ENCODE measurements at places on chromosomes 1 and 21.
A peak's percentile ranks its signal among the peaks of the same experiment; 100 is the strongest.

DNA sequence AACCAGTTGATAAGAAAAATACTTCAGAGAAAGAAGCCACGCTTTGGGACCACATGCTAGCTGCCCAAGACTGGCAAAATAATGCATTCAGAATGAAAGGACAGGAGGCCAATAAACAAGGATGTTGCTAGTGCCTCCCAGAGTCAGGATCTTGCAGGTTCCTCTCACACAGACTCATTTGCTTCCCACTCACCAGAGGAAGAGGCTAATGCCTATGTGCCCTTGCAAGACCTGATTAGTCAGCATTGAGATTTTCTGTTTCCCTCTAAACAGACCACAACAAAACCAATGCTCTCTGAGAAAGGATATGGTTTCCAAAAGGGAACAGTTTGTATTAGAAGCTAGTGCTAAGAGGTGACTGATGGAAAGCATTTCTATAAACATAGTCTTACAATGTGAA lies 85.7 kb downstream of the NRDC start:
- peak; percentile 93 for DNase-seq

DNA sequence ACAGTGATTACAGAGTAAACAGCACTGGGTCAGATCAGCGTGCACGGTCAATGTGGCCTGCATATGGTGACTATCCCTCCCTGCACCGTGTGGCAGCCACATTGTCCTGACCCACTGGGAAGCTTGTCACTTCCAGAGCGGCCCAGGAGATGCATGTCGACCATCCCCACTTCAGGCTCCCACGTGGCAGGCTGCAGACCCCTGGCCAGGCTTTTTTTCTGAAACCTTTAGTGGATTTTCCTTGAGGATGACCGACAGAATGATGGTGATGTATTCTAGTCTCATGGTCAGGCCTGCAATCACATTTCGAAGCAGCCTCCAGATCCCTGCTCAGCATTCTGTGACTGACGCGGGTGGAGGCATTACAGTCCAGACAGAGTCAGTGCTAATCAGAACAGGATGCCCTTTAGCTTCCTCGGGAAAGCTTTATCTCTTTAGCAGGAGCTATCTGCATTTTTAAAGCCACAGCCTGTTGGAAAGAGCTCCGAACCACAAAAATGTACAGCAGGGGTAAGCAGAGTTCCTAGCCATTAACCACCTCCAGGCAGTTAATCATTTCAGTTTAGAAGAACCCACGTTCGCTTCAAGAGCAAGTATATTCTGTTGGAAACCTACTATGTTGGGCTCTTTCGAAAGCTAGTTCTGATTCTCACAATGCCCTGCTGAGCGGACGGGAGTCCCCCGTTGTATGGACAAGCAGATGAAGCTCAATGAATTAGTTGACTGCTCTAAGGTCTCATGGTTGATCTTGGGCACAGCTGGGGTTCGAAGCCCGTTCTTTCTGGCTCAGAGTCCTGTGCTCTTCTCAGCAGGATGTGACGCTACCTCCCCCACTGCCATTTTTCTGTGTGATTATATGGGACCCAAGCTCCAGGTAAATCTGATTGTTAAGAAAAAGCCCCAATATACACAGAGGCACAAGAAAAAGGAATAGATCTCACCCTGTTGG lies 56.5 kb downstream of the IRF2BP2 start:
- DNase-seq, result peak; percentile 90

- no peak for DNase-seq
Observed at GRCh38 chr21:16667395-16667794, 845.4 kb upstream of the CXADR start.

GRCh38 chr1:101026430-101026788 lies 825 bp upstream of the DPH5 start:
- no peak for DNase-seq

GRCh38 chr1:47547753-47548573 lies 110.1 kb downstream of the FOXD2 start:
- DNase-seq, result peak; percentile 49

GRCh38 chr1:208164609-208165008 lies 79.6 kb downstream of the PLXNA2 start:
- DNase-seq, result no peak

DNA sequence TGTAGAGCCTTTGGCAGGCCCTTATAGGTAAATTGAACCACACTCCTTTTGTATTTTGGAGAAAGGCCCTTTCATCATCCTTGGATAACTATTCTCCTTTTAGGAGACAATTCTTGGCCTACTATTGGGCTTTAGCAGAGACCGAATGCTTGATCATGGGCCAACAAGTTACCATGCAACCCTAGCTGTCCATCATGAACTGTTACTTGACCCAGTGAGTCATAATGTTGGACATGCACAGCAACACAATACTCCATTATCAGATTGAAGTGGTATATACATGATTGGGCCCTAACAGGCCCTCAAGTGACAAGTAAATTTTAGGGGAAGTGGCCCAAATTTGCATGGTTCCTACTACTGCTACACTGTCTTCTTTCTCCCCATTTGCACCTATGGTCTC lies 84.4 kb downstream of the CATSPERE start:
- DNase-seq, result peak; percentile 44

DNA sequence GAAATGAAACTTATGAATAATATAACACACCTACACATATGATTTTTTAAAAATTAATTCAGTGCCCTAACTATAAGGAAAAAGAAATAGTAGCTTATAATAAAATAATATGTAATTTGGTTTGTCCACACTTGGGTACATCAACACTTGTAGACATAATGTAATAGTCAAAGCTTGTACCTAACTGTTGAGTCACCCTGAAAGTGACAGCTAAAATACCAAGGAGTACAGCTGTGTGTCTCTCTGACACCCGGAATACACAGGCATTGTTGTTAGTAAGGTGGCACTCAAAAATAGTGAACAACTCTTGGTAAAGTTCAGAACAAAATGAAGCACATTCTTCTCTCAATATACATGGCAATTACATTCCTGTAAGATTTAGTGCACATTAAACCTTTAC lies 243.4 kb downstream of the TRABD2B start:
- DNase-seq, result no peak

- DNase-seq, result peak; percentile 10
Observed at GRCh38 chr1:82226186-82226505, 425.4 kb downstream of the ADGRL2 start.

DNA sequence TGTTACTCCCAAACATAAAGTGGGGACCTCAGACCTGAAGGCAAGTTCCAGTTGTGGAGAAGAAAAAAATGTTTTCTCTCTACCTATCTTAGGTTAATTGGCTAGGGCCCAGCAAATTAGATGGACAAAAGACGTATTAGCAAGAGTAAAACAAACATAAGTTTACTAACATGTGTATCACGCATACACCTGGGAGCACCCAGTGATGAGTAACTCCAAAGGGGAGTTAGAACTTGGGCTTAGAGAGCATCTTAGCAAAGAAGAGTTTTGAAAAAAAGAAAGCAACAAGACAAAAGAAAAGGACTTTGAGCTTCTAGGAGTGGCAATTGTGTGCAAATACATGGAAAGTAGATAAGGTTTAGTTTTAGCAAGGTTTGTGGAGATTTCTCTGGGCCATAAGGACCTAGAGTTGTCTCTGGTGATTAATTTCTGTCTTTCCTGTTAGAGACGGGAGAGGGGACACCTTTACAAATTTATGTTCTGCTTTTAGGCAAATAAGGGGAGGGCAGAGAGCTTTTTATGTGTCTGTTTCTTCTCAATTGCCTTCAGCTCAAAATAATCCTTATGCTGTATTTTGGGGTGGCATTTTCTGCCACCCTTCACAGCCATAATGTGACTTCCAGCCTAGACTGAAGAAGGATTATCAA lies 76.7 kb upstream of the PTGFRN start:
- DNase-seq, result no peak

- no peak for DNase-seq
Observed at GRCh38 chr1:25033828-25034705, 104.0 kb upstream of the RUNX3 start.

DNA sequence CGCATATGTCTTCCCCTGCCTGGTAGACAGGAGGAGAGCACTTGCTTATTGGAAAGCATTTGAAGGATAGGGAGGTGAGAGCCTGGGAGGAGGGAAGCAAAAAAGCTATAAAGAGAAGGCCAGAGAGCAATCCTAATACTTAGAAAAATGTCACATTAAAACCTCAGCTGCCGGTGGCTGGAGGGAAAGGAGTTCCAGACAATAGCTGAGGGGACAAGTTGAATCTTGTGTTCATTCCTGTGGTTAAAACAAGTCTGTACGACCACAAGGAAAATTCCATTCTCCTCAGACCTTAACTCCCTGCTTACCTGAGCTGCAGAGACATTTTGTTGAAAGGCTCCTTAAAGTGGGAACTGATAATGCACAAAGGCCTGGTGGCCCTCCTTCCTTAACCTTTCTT lies 218.8 kb upstream of the CAMK1G start:
- DNase-seq, result no peak

DNA sequence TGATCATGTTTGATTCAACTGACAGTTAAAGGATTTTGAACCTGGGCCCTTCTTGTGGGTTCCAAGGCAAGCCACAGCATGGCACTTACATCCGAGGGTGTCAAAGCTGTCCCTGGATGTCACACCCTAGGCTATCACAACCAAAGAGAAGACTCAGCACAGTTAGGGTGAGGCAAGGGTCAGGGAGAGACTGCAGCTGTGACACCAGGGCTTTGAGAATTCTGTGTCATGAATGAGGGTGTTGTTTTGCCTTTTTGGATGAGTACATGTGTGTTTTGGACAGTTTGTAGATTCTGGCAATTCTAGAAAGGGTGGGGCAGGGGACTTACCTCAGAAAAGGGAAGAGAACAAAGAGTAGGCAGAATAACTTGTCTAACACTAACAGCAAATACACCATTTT lies 37.8 kb upstream of the ZNF326 start:
- no peak for DNase-seq

DNA sequence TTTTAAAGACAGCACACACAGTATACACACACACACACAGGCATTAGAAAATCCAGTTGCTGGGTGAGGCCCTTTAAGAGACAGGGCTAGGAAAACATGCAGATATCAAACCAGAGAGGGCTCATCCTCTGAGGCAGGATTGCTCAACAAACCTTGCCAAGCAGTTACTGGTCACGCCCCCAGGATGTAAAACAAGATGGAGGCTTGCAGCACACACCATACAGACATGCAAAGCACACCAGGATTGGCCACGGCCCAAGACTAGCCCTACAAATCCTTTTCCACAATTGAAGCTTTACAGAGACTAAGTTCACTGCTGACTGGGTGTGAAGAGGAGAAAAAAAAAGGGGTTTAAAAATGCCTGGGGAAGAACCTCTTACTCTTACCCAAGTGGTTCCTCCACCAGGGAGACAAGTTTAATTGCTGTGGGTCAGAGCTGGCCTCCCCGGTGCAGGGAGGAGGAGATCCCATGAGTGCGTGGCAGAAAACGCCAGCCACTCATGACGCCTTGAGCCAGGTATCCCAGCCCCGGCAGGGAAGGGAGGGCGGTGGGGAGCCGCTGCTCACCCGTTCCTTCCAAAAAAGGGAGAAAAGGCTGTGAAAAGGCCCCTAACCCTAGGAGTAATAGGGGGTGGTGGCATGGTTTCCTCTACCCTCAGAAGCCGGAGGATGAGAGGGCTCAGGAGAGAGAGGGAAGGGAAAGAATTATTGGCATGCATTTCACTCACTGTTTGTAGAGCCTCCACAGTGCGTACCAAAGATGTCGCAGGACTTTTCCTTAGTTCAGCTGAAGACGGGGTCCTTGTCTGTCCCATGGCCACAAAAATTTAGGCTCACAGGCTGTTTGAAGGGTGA lies 594.6 kb upstream of the ZP4 start:
- DNase-seq, result peak; percentile 95

GRCh38 chr1:84166797-84167196 lies 22.7 kb downstream of the PRKACB start:
- no peak for DNase-seq

DNA sequence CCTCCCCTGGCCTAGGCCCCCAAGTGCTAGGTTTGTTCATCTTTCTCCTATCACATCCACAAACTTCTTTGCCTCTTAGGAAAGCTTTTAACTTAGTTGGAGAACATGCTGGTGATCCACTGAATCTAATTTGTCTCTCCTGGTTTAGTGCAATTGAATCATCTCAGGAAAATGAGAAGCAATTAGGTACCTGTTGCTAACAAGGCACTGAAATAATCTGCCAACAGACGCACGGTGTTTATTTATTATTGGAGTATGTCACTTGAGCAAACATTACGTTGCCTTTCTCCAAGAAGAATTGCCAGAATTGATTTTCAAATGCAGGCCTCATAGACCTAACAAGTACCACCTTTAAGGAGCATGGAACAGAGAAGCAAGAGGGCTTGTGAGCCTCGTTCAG lies 309.4 kb downstream of the NFIA start:
- DNase-seq, result no peak

Measured in choroid plexus epithelial cell (primary cell).